SJSA1 (cell line): ENCODE measurements at places on chromosomes 5 and 9. TPM values are rescaled to one million over a fixed set of nuclear protein-coding genes. Genes with fewer than 3 reads are reported as not detected.

PRDM9 gene
- not detected in 2 replicates for total RNA-seq

SPINK6 gene
- not detected in 2 replicates for total RNA-seq

CHD1 gene
- total RNA-seq, result 27.3 and 61.0 TPM in 2 replicates

HOMER1 gene
- 6.5 and 10.7 TPM in 2 replicates for total RNA-seq

DPYSL3 gene
- total RNA-seq, result 125 and 156 TPM in 2 replicates

ADGRD2 gene
- total RNA-seq, result not detected in 2 replicates

SPTAN1 gene
- total RNA-seq, result 165 and 181 TPM in 2 replicates

ARHGEF28 gene
- 13.6 and 20.2 TPM in 2 replicates for total RNA-seq

RPL7A gene
- total RNA-seq, result 1,201 and 1,667 TPM in 2 replicates

IFNA1 gene
- not detected in 2 replicates for total RNA-seq

TSPAN17 gene
- total RNA-seq, result 50.9 and 52.5 TPM in 2 replicates

CCNI2 gene
- total RNA-seq, result not detected in 2 replicates

NTNG2 gene
- total RNA-seq, result not detected in 2 replicates

NIPAL4 gene
- 0.18 TPM in 1 of 2 replicates, not detected in the other for total RNA-seq

- no peak for DNase-seq
These were observed 45.3 kb upstream of the FCN1 start for GRCh38 chr9:134962973-134963364.

DNA sequence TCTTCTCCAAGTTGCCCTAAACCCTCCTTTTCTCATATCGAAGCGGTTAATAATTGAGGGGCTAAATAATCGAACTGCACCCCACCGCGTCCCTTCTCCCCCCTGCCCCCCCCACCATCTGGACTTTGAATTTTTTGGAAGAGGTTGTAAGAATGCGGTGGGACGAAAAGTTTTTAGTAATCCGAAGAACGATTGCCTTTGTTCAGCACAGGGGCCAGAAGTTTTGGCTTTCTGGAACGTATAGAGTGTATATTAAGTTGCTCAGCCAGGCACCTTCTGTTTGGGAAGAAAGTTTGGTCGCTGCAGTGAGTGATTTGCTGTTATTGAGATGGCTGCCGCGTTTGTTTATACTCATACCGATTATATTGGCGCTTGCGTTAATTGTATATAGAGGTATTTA lies 518 bp downstream of the ERBIN start:
- no peak for DNase-seq

DNA sequence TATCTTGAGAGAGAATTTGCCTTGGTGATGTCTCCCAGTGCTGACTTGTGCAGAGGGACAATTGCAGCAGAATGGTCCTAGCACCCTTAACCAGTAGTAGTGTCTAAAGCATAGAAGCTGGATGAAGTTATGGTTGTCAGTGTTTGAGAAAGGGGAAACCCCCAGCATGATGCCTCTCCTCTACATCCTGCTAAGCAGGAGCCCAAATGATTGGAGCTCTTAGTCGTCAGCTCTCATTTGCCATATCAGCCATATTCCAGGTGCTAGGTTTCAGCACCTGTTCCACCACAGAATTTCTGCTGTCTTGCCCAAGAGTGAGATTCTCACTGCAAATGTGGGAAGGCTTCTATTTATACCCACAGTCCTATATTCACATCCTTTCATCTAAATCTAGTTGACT lies 43.7 kb upstream of the RFX3 start:
- DNase-seq, result no peak

DNA sequence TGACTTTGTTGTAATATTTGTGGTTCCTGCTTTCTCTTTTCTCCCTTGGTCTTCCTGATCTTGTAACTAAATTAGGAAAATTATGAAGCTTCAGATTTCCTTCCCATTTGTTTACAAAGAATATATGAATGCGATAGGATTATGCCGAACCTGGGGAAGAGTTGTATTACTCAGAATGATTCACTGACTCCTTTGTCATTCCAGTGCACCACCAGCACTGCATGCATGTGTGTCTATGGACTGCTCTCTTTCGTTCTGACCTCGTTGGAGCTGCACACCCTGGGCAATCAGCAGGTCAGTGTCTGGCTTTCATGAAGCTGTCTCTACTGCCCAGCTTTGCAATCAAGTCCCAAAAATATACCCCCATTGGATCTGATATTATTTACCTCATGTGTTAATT lies 25.5 kb downstream of the NUP188 start:
- peak; percentile 19 for DNase-seq

- peak; percentile 76 for DNase-seq
These were observed 38.3 kb downstream of the NR2F1 start for GRCh38 chr5:93621327-93621798.

DNA sequence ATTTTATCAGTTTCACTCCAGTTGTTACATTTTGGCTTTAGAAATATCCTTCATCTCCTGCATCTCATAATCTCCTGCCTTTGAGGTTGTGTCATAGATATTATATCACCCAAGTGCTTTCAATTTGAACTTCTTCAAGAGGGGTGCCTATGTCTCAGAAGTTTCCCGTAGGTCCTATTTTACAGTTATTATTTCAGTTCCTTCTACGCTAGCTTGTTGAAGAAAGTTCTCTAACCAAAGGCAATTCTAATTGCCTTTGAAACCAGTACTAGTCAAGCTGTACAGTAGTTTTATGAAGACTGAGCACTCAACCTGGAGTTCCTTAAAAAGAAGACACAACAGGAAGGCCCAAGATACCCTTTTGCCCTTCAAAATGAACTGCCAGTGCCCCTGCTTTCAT lies 116.4 kb downstream of the ZCCHC7 start:
- no peak for DNase-seq

DNA sequence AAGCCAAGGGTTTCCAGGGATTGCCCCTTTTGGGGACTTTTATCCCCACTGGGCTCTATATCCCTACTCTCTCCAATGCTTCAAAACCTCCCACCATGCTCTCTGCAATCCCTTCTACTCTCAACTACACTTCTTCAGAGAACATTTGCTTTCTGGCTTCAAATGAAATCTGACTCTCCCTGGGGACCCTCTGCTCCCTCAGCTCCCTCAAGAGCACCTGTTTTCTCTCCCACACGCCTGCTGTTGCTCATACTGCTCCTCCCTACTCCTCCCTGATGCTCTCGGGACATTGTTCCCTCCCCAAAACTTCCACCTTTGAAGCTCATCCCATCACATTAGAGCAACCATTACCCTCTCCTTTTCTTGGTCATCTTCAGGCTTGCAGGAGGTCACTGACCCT lies 344.9 kb downstream of the CDK5RAP2 start:
- no peak for DNase-seq

DNA sequence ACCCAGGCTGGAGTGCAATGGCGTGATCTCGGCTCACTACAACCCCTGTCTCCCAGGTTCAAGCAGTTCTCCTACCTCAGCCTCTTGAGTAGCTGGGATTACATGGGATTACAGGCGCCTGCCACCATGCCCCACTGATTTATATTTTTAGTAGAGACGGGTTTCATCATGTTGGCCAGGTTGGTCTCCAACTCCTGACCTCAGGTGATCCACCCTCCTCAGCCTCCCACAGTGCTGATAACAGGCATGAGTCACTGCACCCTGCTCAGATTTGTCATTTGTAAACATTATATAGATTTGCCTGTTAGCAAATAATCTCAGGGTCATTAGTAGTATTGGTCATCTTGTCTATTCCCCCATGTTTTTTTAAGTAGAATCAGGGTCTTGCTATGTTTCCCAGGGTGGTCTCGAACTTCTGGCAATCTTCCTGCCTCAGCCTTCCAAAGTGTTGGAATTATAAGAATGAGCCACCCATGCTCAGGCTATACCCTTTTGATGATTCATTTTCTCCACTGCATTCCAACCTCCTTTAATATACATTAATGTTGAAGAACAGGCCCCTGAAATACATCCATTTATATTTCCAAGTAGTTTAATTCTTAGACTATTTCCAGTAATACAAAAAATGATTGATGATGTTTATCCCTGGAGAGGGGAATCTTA lies 17.3 kb downstream of the CENPH start:
- DNase-seq, result peak; percentile 55

DNA sequence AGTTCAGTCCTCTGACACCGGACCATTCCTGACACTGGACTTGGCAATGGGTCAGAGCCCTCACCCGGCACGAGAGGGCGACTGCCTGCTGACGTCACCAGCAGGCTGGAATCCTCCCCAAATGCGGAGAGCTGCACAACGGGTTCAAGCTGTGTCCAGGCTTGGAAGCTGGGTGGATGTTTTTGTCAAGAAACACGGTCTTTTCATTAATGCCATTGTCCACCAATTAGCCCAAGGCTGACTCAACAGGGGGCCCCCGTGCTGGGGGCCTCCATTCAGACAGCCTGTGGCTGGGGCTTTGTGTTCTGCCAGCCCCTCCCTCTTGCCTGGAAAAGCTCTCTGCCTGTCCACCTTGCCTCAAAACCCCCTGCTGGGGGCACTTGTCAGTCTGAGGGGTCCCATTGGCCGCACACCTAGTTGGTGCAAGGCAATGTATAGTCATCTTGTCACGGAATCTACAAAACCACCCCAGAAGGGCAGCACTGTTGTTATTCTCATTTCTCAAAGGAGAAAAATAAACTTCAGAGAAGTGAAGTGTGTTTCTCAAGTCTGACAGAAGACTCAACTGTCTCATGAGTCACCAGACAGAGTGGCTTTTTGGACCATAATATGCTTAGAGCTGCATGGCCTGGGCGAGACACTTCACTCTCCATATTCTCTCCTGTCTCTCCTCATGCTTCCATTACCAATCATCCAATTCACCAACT lies 24.6 kb downstream of the NDUFA8 start:
- peak; percentile 87 for DNase-seq

DNA sequence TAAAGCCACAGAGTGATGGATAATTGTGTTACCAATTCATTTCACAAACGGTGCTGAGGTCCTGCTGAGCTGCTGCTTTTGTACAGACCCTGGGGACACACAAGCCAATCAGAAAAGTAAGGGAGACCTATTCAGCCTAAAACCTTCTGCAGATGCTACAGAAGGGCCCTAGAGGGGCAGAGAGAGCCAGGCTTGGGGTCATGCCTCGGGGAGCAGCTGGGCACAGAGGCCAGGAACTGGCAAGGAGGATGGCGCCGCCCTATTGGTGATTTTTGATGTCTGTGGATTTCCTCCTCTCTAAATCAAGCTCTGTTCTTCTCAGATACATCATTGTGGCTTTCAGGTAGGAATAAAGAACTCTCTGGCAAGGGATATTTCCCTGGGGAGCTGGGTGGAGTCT lies 181.9 kb downstream of the ZNF462 start:
- DNase-seq, result no peak

GRCh38 chr9:14294659-14295058 lies 19.3 kb downstream of the NFIB start:
- no peak for DNase-seq

DNA sequence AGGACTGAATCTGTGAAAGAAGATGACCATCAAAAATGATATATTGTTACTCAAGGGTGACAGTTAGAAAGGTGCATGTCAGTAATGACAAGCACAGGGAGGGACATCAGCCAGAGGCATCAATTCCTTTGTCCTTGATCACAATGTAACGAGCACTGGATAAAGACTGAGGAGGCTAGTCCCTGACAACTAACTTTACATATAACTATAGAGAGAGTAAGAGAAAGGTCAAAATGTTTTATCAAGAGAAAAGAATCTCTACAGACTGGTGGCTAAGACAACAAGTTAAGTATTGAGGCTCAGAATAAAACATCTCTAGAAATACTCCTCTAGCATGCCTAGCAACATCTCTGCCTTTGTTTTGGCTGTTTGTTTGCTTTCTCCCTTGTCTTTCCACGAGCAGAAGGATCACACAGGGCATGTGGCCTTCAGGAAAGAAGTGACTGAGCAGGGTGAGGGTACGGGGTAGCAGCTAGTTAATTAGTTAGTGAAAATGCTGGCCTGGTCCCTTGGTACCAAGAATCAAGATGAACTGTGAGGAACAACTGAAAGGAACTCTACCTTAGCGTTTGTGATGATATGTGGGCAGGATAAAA lies 724.1 kb upstream of the MEF2C start:
- no peak for DNase-seq

GRCh38 chr5:81633891-81634290 lies 117.0 kb downstream of the SSBP2 start:
- no peak for DNase-seq

- no peak for DNase-seq
These were observed 171.0 kb downstream of the ARRDC3 start for GRCh38 chr5:91211997-91212713.

DNA sequence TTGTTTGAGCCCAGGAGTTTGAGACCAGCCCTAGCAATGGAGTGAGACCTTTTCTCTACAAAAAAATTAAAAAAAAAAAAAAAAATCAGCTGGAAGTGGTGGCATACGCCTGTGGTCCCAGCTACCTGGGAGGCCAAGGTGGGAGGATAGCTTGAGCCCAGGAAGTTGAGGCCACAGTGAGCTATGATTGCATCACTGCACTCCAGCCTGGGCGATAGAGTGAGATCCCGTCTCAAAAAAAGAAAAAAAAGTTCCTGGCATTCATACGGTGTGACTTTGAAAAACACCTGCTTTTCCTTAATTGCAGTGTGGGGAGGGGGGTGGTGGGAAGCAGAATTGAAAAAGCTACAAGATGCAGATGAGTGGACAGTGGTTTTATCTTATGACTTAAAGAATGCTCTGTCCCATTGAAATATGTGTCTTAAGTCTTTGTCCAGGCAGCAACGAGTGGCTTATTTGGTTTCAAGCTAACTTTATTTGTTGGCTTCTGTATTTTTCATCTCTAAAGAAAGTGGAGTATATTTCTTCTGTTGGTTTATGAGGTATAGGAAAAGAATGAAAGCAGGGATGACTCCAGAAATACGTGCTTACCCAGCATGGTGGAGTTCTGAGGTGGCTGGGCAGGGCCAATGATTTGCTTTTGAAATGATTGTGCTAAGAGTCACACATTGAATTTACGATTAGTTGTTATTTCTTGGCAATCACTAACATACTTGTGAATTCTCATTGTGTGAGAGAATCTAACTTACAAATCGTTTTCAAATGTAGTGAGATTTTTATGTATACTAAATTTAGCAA lies 27.8 kb downstream of the ROPN1L start:
- DNase-seq, result no peak

DNA sequence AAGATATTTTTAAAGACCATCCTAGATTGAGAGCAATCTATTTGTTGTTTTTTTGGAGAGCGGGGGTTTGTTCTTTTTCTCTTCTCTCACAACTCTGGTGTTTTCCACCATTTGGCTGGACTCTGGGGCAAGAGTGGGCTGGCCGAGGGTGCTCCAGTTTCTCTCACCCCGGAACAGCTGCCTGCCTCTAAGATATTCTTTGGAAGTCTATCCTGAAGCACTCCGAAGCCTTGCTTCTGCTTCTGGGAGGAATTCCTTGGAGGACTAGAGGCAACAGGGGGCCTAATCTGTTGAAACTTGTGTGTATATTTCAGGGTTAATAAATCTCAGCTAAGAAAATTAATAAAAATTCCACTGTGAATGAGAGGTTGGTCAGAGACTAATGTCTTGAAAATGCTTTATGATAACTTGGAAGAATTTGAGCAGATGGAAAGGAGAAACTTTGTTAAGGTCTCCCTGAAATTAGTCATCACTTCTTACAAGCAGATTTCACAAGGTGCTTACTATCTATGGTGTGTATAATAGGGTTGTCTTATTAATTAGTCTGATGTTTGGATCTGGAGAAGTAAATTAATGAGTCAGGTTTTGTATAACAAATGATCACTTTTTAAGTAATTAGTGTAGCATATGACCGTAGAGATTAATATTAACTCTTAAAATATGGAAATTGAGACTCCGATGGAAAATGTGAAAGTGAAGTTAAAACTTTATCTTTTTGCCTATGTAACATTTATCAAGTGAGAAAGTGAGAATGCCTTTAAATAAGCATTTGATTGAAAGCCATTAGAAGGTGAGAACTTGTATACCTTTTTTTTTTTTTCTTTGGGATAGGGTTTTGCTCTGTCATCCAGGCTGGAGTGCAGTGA lies 4.0 kb downstream of the MAN2A1 start:
- no peak for DNase-seq
